CD8-positive, alpha-beta memory T cell (primary cell): ENCODE measurements at places on chromosomes 7 and 10.

GRCh38 chr10:74548676-74549075, 277.7 kb upstream of the KAT6B start:
- DNase-seq, result no peak

GRCh38 chr7:43735802-43736603, 6.7 kb upstream of the COA1 start:
- DNase-seq, result no peak

GRCh38 chr10:75512203-75512933, 80.9 kb downstream of the LRMDA start:
- no peak for DNase-seq

DNA sequence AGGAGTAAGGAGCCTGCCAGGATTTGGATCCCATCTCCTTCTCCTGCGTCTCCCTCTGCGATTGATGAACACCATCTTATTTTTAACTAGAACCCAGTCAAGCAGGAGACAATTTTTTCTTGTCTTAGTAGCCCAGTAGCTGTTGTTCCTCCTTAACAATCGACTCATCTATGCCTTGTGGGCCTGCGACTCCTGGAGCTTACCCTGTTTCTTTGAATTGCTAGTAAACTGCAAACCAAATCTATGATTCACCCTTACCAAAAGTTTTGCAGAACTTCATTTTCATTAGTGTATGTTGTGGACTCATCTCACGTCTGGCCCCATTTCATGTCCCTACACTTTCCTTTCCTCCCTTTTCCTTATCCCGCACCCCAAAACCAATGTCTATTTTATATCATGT, 37.7 kb downstream of the TRIL start:
- no peak for DNase-seq

DNA sequence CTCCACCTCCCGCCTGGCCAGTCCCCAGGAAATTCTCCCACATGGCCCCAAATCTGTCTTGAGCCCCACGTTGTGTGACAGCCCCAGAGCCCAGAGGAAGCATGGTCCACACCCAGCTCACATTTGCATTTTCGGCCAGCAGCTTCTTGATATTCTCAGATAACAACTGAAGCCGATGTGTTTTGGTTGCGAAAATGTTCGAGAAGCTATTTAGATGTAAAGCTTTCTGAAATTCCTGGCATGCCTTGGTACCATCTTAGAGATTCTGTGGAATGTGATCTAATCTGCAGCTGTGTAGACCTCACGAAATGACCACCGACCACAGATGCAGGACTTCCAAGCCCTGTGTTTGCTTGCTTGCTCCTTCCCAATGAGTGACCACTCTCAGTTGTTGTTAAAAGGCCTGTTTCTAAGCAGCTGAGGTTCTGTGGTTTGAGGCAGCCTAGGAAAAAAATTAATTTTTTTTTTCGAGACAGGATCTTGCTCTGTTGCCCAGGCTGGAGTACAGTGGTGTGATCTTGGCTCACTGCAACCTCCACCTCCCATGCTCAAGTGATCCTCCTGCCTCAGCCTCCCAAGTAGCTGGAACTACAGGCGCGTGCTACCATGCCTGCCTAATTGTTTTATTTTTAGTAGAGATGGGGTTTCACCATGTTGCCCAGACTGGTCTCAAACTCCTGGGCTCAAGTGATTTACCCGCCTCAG, 8.8 kb downstream of the SLC4A2 start:
- DNase-seq, result no peak

- DNase-seq, result no peak
Observed at GRCh38 chr10:397321-398068, 262.2 kb downstream of the ZMYND11 start.

GRCh38 chr7:4886671-4887070, 3.2 kb upstream of the RADIL start:
- no peak for DNase-seq

GRCh38 chr7:66859794-66860645, 61.0 kb upstream of the TMEM248 start:
- DNase-seq, result no peak

- DNase-seq, result peak; percentile 71
Observed at GRCh38 chr7:77351539-77352004, 64.6 kb downstream of the GSAP start.

DNA sequence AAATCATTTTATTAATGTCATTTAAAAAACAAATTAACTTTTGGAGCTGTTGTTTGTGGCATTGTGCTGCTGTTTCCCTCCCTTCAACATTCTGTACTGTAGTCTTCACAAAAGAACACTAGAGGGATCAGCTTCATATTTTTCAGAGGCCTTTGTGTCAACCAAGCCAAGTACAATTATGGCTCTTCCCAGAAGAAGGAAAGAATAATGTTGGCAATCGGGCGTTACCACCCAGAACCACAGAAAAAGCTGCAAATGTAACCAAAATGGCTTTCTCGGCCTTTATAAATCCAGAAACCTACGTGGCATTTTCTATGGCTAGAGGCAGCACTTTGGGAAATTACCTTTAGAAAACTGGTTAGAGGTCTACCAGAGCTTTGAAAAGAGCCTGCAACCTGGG, 98.8 kb upstream of the COL1A2 start:
- no peak for DNase-seq

DNA sequence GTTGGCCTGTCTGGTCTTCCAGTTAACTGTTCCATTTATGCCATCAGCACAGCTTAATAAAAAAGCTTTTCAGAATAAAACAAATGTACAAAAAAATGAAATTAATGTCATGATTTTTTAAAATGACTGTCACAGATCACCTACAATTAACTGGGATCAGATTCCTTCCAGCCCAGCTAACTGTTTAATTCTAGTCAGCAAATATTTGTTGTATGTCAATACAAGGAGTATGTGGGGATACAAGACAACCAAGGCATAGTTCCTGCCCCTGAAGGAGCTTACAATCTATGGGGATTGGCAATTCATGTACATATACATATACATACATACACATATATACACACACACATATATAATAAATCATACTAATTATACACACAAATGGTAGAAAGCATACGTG, 16.5 kb downstream of the SGCE start:
- DNase-seq, result no peak

GRCh38 chr7:69749372-69749979, 151.2 kb downstream of the AUTS2 start:
- DNase-seq, result no peak

DNA sequence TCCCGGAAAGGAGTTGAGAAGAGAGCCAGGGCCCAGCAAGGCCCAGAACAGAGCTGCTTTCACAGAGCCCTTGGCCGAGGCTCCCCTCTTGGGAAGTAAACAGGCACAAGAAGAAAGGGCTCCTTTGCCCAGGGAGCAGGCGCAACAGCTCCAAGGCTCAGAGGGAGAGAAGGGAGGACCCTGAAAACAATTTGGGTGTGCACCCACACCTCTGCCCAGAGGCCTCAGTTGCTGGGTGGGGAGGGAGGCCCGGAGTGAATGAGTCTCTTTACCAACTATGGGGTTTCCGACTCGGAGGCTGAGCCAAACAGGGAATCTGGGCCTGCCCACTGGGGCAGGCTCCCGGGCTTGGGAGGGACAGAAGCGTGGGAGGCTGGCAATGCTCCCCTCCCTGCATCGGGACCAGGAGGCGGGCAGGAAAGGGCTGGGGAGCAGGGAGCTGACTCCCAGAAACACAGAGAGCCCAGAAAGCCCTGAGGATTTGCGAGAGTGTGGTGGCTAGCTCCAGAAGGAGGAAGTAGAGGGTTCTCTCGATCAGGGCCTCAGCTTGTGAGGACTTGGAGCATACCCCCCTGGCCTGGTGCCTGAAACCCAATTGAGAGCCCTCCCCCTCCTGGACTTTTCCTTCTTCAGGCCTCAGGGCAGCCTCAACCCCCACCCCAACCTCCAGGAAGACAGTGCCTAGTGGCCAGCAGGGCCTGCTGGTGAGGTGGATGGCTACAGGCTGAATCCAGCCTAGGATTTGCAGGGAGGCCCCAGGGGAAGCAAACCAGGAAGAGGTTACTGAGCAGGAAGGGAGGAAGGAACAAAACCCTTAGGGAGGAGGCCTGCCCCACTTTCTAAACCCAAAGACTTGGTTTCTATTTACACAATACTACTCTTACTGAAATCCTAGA, 6.2 kb downstream of the C10orf105 start:
- peak; percentile 27 for DNase-seq

DNA sequence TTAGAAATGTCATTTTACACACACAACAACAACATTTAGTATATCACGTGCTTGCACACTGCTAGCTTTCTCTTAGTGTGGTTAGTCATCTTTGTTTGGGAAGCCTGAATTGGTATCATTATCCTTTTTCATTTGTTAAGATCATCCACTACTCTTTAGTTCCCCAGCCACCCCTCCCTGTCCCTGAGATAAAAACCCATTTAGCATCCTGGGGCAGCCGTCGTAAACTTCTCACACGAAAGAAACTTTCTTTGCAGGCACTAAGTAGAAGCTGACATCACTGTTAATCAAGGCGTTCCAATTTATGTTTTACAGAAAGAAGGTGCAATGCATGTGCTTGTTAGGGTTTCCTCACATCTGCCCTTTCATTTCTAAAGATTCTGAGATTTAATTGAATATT, 475.1 kb upstream of the FZD8 start:
- no peak for DNase-seq

DNA sequence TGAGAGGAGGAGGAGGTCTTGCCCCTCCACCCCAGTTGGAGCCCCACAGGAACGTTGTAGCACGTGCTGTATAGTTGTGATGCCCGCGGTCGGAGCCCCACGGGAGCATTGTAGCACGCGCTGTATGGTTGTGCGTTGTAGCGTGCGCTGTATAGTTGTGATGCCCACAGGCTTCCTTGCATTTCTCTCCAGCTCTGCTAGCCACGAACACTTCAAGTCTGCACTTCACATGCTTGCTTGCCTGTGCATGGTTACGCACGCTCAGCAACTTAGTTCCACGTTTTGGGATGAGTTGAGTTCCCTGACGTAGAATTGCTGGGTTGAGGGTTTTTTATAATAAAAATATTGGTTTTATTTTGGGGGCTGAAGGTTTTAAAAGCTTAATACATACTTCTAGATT, 41.6 kb downstream of the DNAJB6 start:
- DNase-seq, result no peak

GRCh38 chr7:122528879-122529481, 169.9 kb downstream of the RNF133 start:
- no peak for DNase-seq

GRCh38 chr7:93279541-93279940, 47.4 kb downstream of the VPS50 start:
- no peak for DNase-seq

DNA sequence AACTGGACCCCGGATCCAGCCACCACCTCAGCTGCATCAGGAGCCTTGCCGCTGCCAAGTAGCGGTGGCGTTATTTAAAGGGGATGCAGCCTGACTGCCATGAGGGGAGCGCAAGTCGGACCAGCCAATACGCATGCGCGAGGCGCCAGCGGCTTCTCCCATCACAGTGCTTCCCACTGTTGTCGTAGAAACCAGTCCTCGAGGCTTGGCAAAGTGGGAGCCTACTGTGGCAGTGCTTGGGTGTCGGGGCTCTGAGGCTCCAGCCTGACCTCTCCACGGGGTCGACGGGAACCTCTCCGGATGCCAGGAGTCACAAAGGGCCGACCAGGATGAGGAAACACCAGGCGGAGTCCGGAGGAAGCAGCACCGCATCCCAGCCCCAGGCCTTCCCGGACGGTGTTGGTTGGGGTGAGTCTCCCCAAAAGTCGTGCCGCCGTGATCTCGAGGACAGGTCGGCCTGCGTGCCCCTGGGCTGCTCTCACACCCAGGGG, 369.6 kb downstream of the ZNF716 start:
- DNase-seq, result no peak

DNA sequence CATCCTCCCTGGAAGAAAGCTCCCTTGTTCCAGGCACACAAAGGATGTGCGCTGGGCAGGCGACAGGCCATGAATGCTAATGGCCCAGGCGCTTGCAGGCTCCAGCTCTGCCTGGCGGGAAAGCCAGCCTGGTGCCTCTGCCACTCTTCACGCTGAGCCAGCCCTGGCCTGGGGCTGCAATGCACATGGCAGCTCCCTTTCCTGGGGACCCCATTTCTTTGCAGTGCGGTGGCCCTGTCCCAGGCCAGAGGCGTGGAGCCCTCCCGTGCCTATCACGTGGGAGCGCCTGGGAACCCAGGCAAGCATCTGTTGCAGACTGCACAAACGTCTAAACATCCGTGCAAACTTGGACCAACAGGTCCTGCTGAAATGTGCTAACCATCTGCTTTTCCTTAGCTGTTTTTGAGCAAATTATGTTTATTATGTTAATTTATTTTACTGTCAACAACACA, 152.1 kb upstream of the LYZL2 start:
- no peak for DNase-seq

- no peak for DNase-seq
Observed at GRCh38 chr10:125799451-125800182, 23.4 kb downstream of the UROS start.

- no peak for DNase-seq
Observed at GRCh38 chr10:35510891-35511290, 94.2 kb upstream of the GJD4 start.

- DNase-seq, result no peak
Observed at GRCh38 chr10:4240608-4241197, 455.7 kb upstream of the KLF6 start.

DNA sequence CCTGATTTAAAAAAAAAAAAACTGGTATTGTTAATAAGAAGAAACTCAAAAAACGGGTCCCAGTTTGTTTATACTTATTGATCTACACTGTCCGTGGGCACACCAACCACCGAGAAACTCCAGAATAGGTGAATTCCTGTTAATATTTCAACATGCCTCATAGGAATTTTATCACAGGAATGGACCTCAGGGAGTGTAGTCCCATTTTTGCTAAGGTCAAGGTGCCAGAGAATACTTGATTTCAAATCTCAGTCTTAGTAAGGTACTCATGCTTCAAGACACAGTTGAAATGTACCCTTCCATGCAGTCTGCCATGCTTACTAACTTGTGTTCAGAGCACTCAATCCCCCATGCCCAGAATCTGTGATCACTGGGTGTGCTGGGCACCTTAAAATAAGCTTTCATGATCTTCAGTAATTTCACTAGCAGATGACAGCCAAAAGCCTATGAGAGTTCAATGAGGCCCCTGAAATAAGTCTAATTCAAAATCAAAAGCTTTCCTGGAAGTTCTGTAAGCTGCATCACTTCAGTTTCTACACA, 385.7 kb downstream of the TNS3 start:
- DNase-seq, result no peak

DNA sequence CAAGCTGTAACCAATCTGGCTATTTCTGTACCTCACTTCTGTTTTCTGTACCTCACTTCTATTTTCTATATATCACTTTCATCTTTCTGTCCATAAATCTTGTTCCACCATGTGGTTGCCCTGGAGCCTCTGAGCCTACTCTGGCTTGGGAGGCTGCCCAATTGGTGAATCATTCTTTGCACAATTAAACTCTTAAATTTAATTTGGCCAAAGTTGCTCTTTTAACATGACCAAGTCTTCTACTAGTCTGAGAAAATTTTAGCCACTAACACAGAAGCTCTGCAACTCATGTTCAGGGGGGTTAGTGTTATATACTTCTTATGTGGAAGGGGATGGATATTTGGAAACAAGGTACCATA, 503.5 kb downstream of the KIF20B start:
- DNase-seq, result no peak

GRCh38 chr10:93598157-93598556, 2.9 kb downstream of the RBP4 start:
- DNase-seq, result no peak

GRCh38 chr7:38306171-38306570, 32.7 kb upstream of the TARP start:
- no peak for DNase-seq

GRCh38 chr10:110837418-110838171, 34.1 kb upstream of the PDCD4 start:
- no peak for DNase-seq

- DNase-seq, result no peak
Observed at GRCh38 chr7:140122965-140123364, 53.8 kb downstream of the KDM7A start.
